Activated CD4-positive, alpha-beta T cell treated with anti-CD3 and anti-CD28 coated beads, Interleukin-2, amount 50 U/mL, for 48 hours (primary cell): ENCODE measurements at places on chromosomes 16 and 17.

GRCh38 chr17:16046966-16047365 is 47.3 kb downstream of the TTC19 start:
- no peak for DNase-seq

- peak; percentile 57 for DNase-seq
Measured at GRCh38 chr17:31068291-31068690, 26.5 kb upstream of the NF1 start.

GRCh38 chr16:89314357-89314756 is 96.9 kb downstream of the ZNF778 start:
- DNase-seq = no peak

DNA sequence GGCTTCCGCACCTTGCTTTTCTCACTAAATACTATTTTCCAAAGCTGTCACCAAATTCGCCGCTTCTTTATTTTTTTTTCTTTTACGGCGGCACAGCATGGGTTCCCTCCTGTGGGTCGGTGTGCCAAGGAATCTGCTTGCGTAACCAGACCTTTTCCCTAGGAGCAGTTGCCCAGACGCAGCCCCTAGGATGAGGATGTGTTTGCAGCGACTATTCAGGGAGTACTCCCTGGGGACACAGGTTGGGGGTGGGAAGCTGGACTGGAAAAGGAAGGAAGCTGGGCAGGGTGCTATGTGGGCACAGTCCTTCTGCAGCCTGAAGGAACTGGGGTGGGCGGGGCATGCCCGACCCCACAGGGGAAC is 49.0 kb upstream of the ZCCHC14 start:
- DNase-seq = no peak

GRCh38 chr16:14460726-14461125 is 169.3 kb downstream of the PARN start:
- DNase-seq = no peak

GRCh38 chr17:77266213-77266612 is 125.4 kb downstream of the SEC14L1 start:
- no peak for DNase-seq

DNA sequence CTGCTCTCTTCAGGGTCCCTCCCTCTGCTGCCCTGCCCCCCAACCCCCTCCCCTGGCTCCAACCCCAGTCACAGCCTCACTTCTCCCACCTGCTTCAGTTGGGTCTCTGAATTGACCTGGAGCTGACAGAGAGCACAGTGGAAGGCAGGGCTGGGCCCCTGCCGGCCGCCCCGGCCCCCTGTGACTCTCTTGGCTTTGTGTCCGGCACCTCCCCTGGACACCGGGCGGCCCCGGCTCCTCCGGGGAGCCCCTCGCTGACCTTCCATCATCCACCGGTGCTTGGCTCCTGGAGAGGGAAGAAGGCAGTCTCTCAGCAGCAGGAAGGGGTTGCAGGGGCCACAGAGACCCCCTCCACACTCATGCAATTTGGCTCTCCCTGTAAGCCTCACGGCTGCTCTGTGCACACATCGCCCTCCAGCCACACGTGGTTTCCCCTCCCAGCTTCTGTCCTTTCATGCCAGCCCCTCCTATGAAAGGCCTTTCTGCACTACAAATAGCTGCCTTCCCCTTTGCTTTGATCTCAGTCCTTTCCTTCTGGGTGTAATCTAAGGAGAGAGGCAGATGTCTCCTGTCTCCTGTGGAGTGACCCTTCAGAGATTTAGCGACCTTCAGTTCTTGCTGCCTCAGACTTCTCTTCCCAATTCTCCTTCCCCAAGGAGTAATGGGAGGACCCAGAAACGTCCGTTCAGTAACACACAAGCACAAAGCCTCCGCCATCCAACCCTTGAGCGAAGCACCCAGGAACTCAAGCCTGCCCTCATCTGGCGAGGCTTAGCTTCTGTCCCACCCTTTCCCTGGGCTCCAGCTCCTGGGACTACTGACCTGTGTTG is 8.3 kb downstream of the NKIRAS2 start:
- DNase-seq = no peak

DNA sequence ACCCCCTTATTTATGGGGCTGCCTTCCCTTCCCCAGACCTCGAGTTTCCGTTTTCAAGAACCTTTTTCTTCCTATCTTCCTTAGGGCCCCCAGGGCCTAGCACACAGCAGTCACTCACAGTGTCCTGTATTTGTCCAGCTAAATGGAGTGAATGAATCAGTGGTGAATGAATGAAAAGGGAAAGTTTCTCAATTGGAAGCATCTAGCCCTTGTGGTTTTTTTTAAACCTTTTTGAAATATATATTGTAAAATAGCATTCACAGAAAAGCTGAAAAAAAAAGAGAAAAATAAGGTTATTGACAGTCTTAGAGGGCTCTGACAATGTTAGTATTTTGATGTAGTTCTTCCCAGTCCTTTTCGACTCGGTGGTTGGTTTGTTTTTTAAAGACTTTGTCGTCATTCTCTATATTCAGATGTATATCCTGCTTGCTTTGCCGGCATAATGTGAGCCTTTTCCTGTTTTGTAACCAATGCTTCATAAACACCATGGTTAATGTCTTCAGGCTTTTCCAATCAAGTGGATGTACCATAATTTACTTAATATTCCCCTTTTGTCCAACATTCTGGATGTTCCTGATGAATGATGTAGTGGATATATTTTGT is 45.3 kb downstream of the RAI1 start:
- no peak for DNase-seq

- DNase-seq = no peak
Measured at GRCh38 chr16:48999508-48999907, 282.1 kb downstream of the CBLN1 start.

GRCh38 chr16:77063676-77064016 is 127.3 kb upstream of the MON1B start:
- DNase-seq = no peak

DNA sequence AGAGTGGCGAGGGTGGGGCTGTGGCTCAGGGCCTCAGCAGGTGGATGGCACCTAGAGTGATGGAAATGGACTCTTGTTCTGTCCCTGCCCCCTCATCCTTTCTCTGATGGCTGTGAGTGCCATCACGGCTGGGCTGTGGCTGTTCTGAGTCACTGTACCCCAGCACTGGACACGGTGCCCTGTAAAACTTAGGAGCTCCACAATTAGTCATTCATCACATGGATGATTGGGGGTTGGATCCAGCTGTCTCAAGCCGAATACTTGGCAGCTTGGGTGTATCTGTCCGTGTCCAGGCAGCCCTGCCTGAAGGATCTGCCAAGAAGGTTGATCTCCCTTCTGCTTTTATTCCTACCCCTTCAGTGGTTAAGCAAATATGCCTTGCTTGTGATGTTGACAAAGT is 295.5 kb upstream of the EEF2KMT start:
- no peak for DNase-seq

GRCh38 chr16:28623172-28623711 is 13.4 kb upstream of the SULT1A1 start:
- peak; percentile 68 for DNase-seq

GRCh38 chr17:5772720-5773119 is 188.4 kb upstream of the NLRP1 start:
- DNase-seq = no peak

- DNase-seq = no peak
Measured at GRCh38 chr17:74484066-74484465, 17.6 kb downstream of the CD300A start.

GRCh38 chr16:80084163-80084562 is 456.6 kb upstream of the DYNLRB2 start:
- no peak for DNase-seq

GRCh38 chr16:87344165-87344930 is 27.2 kb upstream of the C16orf95 start:
- no peak for DNase-seq

GRCh38 chr16:80938004-80938878 is 68.4 kb downstream of the CMC2 start:
- DNase-seq = no peak

DNA sequence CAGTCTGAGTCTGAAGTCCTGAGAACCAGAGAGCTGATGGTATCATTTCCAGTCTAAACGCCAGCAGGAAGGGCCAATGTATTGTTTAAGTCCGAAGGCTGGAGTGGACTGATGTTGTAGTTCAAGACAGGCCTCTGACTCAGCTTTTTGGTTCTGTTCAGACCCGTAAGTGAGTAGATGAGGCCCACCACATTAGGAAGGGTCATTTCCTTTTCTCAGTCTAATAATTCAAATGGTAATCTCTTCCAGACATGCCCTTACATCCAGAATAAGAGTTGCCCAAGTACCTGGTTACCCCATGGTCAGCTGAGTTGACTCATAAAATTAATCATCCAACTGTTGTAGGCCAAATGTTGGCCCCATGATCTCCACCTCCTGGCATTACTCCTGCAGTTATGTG is 442.6 kb upstream of the HSBP1 start:
- DNase-seq = no peak

GRCh38 chr16:4218202-4218601 is 23.7 kb downstream of the SRL start:
- DNase-seq = no peak

- no peak for DNase-seq
Measured at GRCh38 chr17:73452009-73452408, 140.2 kb upstream of the CDC42EP4 start.
